Hematopoietic multipotent progenitor cell treated with erythropoietin and hydrocortisone succinate and interleukin-3 and kit ligand, for 15 days (in vitro differentiated cells): ENCODE measurements at places on chromosomes 11 and 22.

GRCh38 chr11:15157181-15157580 lies 42.5 kb downstream of the INSC start:
- DNase-seq, result no peak

DNA sequence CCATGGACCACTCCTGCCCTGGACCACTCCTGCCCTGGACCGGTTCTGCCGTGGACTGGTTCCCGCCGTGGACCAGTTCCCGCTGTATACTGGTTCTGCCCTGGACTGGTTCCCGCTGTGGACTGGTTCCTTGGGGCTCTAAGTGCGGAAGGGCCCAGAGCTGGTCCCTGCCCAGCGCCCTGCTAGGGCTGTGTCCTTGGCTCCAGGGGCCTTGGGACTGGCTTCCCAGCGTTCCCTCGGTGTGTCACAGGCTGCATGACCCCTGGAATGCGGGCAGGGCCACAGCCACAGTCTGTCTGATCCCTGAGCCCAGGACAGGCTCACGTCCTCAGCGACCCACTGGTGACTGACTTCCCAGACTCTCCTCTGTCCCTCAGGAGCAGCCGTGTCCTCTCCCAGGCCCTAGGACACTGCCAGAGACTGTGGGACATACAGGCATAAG lies 412.2 kb downstream of the TBC1D22A start:
- DNase-seq, result no peak

DNA sequence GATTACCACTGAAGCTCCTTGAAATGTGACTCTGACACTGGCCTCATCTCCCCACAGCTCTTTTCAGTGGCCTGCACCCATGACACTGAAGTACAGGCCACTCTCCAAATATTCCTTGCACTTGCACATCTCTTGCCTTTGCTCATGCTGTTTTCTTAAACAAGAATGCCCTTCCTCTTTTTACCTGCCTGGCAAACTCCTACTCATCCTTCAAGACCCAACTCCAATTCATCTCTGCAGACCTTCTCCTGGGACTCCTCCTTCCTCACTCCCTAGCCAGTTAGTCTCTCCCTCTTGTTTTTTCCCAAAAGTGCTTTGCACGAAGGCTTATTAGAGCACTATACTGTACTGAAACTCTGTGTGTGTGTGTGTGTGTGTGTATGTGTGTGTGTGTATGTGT lies 2.6 kb downstream of the KCNE3 start:
- DNase-seq, result no peak

DNA sequence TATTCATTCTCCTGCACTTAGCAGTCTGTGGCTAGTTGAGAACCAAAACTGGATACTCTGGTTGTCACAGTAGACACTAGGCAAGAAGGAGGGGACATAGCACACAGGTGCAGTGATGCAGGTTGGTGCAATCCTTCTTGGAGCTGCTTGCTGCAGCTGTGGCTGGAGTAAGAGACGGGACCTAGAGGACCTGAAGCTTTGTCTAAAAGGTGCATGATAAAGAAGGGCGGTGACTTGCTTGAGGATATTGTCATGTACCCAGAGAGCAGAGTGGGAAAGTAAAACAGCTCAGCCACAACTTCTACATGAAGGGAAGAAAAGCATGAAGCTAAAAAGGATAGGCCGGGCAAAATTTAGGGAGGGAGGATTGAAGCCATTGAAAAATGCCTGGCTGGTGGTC lies 304.1 kb upstream of the KIRREL3 start:
- no peak for DNase-seq

DNA sequence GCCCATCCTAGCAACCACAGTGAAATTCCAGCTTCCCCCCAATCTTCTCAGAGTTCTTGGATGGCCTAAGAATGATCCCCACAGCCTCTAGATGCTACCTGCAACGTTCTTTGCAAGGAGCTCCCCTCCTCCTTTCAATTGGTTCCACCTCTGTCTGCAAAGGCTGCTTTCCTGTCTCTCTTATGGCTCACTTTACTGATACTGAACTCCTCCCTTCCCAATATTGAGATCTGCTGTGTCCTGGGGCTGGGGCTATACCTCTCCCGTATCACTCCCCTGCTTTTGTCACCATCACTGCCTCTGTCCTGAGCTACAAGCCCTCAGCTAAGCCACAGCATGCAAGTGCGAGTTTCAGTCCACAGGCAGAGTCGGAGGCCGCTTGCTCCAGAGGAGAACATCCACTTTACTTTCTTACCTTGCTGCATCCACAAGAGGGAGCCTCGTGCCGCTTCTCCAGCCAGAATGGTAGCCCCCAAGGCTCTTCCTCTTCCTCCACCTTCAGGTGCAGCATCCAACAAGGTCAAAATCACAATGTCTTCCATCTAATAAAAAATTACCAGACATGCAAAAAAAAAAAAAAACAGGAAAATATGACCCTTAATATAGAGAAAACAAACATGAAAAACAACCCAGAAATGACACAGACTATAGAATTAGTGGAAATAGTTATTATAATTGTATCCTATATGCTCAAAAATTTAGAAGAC lies 48.6 kb upstream of the TMEM45B start:
- no peak for DNase-seq

- DNase-seq, result no peak
These were observed 237.8 kb downstream of the TBC1D22A start for GRCh38 chr22:47000256-47000655.

DNA sequence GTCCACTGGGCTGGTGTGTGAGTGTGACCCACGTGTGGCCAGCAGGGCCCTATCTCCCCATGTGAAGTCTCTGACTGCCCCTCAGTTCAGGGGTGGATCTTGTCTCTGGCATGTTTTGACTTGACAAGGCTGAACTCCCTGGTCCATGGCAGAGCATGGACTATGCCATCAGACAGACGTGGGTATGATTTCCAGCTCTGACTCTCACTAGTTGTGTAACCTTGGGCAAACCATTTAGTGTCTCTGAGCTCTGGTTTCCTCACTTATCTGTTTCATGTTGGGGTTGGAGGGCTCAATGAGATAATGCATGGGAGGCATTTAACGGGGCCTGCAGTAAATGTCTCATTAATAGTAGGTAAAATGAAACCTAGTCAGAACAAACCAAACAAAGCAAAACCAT lies 254.5 kb upstream of the NARS2 start:
- no peak for DNase-seq
